ENCODE measurements at places on chromosomes 6 and 20.

- DNase-seq = no peak
These were observed 64.9 kb downstream of the SYCP2L start for GRCh38 chr6:10951675-10952282.

DNA sequence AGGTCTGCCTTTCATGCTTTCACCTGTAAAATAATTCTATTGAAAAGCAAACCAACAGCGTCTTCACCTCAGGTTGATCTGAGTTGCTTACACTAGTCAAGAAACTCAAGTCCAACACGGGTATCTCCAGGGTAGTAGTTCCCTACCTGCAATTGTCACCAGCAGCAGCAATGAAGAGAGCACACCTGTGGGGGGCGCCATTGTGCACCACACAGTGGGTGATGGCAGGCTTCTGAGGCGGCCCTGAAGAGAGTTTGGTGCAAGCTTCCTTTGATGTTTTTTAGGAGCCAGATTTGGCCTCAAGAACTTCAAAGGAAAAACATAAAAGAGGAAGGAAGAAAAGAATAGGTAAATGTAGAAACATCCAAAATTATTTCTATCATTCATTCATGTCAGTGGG, 45.1 kb downstream of the KIAA0319 start:
- no peak for DNase-seq

- no peak for DNase-seq
These were observed 23.6 kb downstream of the ENPP1 start for GRCh38 chr6:131831392-131831791.

- DNase-seq = no peak
These were observed 129.1 kb downstream of the PACRG start for GRCh38 chr6:162856885-162857284.

DNA sequence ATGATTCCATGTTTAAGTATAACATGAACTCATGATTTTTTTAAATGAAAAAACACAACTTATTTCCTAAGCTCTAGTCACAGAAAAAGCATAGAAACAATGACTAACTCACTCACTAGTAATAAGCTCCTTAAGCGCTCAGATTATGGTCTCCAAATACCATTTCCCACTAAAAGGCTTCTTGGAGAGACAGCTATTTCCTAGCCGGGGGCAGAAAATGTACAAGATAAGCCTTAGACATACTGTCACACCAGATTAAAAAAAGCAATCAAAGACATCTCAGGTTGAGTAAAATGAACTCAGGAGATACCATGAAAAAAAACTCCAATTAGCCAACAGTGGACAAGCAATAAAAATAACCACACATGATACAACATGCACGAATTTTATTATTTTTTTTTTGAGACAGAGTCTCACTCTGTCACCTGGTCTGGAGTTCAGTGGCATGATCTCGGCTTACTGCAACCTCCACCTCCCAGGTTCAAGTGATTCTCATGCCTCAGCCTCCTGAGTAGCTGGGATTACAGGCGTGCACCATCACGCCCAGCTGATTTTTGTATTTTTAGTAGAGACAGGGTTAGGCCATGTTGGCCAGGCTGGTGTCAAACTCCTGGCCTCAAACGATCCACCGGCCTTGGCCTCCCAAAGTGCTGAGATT, 14.9 kb downstream of the SRPK1 start:
- DNase-seq = no peak

GRCh38 chr6:74658391-74658790, 547.5 kb downstream of the COL12A1 start:
- no peak for DNase-seq

- no peak for DNase-seq
These were observed 84.5 kb downstream of the MAP3K7 start for GRCh38 chr6:90502381-90502780.

All from anterior cingulate cortex (tissue), 58 donors.